Activated B cell treated with CpG ODN at 0.5 μM for 24 hours (primary cell): ENCODE measurements at places on chromosomes 2 and 18. TPM values are rescaled to one million over a fixed set of nuclear protein-coding genes. Genes with fewer than 3 reads are reported as not detected.

DNA sequence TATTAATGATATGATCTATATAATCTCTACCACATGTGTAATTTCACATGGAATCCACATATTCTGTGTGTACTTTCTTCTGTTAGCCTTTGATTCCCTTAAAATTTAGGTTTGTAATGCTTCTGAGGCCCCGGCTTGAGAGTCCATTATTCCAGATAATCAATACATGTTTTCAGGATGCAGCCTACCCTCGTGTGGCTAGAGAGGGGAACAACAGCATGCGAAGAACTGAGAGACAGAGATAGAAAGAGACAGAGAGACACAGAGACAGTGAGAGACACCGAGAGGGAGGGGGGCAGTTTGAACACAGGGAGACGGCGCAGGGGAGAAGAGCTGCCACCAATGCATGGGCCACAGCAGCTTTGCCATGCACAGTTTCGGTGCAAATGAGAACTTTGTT, 185.4 kb downstream of the SNTG2 start:
- no peak for DNase-seq

The IHH gene
- 0.10 TPM in 1 of 2 replicates, not detected in the other for total RNA-seq

DNA sequence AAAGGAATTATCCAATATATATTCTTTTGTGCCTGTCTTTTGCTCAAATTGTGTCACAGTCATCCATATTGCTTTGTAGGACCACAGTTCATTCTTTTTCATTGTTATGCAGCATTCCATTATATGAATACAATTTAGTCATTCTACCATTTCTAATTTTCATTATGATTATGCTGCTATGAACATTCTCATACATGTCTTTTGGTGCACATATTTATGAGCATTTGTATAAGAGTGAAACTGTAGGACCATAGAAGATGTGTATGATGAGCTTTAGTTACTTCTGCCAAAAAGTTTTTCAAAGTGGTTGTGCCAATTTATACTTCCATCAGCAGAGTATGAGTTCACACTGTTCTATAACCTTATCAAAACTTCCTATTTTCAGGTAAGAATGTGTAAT, 7.7 kb downstream of the IER3IP1 start:
- no peak for DNase-seq

The PMS1 gene
- total RNA-seq, result 32.7 and 39.0 TPM in 2 replicates

The EPC2 gene
- total RNA-seq, result 52.1 and 52.6 TPM in 2 replicates

The TUBA3D gene
- total RNA-seq, result not detected in 2 replicates

DNA sequence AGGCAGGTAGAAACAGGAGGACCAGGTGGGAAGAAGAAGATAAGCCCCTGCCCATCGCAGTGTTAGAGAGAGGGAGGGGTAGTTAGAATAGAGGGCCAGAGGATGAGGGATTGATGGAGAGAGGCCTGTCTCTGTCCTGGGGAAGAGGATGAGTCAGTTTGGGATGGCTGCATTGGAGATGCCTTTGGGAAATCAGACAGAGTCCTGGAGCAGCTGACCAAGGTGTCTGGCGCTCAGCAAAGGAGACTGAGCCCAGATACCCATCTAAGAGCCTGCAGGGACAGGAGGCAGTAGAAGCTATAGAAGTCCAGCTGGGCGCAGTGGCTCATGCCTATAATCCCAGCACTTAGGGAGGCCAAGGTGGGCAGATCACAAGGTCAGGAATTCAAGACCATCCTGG, 177.8 kb upstream of the HAAO start:
- DNase-seq, result no peak

The PHLPP1 gene
- 13.7 and 16.1 TPM in 2 replicates for total RNA-seq

- peak; percentile 22 for DNase-seq
Measured at GRCh38 chr2:74648009-74648443, at the start of gene M1AP. Gene M1AP, minus strand, starts transcription at chr2:74648330. Its CDS starts 8,055 bp downstream, at chr2:74640275.

DNA sequence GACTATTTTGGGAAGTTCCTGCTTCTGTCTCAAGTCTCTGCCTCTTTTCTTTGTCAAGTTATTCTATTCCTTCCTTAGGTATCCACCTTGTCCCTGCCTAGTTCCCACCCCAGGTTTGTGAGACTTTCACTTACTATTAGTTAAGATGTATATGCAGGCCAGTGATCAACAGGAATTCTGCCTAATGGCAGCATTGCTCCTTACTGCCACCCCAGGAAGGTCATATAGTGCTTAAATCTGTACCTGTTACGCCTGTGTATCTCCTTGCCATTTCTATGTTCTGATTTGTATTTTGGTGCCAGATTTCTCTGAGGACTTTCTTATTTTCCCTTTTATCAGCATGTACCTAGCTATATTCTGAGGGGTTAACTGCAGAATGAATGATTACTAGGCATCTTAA, 746.0 kb upstream of the TMEFF2 start:
- no peak for DNase-seq

- no peak for DNase-seq
Measured at GRCh38 chr2:159153463-159153862, 133.0 kb downstream of the WDSUB1 start.

DNA sequence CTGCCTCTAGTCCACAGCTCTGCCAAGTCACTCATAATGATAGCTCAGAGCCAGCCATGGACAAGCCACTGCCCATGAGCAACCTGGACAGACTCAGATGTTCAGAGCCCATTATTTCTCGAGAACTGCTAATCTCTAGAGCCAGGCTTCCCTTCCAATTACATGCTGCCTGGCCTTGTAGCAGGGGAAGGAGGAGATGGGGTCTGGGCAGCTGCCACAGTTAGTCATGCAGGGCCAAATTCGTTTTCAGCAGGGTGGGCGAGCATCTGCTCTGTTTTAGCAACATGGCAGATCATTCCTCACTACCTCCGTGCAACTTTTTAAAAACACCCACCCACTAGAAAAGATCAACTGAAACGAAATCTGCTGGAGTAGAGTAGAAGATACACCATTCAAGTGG, 141.8 kb downstream of the MYO5B start:
- DNase-seq, result no peak

GRCh38 chr2:138950486-138950885, 170.3 kb upstream of the NXPH2 start:
- DNase-seq, result no peak

DNA sequence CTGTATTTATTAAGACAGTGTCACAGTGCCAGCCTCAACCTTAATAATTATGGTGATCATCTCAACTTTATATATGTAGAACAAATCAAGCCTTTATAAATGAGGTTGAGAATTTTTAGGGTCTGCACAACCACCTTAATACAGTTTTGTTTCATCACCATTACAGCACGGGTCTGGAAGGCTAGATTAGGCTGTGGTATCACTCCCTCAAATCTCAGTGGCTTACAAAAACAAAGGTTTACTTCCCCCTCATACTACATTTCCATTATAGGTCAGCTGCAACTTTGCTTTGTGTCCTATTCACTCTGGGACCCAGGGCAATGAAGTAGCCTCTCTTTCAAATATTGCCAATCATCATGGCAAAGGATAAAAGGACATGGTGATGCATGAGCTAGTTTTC, 23.3 kb upstream of the USP14 start:
- DNase-seq, result no peak

DNA sequence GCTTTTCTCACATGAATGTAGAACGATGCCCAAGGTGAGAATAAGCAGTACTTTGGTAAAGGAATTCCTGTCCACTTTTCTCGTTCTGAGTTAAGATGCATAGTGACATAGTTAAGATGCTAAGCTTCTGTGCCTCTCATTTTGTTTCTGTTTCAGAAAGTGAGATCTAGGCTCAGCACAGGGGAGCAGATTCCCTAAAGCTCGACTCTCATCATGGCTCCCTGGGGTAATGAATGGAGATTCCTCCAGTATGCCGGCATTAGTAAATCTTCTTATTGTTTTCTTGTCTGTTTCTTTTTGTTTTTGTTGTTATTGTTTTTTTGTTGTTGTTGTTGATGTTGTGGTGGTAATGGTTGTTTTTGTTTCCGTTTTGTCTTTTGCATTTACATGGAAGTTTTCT, 225.4 kb downstream of the LRRTM4 start:
- DNase-seq, result no peak

The SLC9A4 gene
- total RNA-seq, result 0.05 and 0.11 TPM in 2 replicates

DNA sequence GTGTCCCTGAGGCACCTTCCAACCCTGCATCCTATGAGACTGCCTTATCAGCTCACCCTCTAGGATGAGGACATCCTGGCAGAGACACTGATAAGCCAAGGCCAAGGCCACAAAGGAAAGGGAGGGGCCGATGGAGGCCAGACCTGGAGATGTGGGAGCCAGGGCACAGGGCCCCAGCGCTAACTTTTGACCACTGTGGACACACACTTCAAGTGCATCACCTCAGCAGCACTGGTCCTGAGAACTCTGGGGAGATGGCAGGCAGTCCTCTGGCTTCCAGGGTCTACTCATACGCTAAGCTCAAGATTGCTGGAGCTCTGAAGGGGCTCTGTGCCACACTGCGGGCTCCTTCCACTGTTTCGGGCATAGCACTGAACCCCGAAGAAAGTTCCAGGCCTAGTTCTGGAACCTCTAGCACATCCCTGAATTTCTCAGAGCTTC, 100.2 kb upstream of the ID2 start:
- DNase-seq, result no peak

- no peak for DNase-seq
Measured at GRCh38 chr2:217897091-217897715, 105.6 kb downstream of the TNS1 start.

DNA sequence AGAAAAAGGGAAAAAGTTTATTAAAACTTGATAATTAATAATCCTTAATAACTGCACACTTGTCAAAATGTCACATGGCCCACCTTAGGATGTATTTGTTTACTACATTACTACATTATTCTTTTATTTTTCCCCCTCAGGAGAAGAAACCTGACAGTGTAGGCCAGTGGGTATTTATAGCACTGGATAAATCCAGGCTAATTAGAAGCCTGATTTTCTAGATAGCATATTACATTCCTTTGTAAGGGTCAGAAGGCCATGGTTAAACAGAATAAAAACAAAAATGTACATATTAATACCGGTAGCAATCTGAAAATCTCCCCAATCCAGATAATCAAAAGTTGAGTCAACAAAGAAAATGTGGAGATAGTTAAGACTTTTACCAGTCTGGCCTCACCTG, 21.5 kb upstream of the KIDINS220 start:
- no peak for DNase-seq

DNA sequence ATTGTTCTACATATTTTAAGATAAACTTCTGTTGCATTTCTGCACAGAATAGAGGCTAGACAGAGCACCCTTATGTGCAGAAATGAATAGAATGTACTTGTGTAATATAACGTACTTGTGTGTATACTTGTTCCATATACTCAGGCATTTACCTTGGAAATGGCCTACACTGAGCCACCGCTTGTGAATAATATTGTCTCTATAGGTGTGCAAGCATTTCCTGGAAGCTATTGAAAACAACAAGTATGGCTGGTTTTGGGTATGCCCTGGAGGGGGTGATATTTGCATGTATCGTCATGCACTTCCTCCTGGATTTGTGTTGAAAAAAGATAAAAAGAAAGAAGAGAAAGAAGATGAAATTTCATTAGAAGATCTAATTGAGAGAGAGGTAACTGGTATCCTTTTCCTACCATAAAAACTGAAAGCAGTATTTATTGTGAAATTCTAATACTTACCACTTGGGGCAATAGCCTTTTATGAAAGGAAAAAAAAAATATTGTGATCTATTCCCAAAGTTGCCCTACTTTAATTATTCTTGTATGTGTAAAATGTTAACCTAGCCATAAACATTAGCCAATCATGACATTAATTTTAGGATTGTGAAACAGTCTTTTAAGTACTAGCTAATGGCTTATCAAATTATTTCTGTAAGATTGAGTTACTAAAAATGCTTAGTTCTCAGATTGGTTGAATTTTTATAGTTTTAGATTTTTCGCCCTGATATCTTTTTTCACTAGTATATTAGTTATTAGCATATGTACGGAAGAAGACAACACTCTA, 18.0 kb downstream of the ZC3H15 start:
- DNase-seq, result no peak

DNA sequence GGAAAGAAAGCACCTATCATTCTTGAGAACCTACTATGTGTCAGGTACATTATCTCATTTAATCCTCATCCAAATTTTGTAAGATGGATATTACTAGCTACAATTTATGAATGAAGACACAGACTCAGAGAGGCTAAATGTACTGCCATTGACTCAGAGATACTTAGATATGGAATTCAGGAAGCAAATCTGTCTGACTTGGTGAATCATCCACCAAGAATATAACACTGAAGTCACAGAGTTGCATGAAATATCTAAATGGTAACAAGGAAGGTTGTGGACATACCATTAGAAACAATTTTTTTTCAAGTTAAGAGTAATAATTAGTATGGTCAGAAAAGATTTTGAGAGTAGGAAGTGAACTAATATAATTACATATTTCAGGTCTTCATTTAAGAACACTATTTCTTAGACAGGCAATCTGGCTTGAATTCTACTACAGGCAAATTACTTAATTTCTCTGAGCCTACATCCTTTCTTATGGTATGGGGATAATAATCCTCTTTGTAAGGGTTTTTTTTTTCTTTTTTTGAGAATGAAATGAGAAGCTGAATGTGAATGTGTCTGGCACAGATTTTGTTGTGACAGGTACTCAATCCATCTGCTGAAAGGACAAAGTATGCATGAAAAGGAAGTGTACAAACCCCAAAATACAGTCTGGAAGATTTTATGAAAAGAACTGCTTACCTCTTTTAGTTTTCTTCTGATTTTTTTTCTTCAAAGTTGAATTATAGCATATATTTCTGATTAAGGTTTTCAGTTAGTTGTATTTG, 14.8 kb upstream of the C2orf66 start:
- no peak for DNase-seq

DNA sequence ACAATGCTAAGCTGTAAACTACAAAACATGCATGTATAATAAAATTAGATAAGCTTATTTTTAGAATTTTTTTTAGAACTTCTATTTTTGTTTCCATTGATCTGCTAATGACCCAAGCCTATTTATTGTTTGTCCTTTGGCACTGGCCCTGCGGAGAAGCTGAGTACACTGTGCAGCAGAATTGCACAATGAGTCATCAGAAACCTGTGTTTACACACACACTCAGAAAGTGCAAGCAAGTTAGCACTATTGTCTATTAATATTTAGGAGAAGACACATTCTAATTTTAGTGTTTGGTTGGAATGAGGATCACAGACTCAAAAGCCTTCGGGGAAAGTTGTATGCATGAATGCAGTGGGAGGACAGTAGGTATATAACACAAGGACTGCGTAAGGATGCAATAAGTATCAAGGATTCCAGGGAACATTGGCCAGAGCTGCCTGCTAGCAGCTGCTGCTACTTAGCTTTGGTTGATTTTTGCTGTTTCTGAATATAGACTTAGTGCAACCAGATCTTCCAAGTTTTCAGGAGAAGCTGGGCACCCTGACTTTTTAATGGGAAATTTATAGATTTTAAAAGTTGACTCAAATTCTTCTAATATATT, 128.2 kb downstream of the KCNH7 start:
- no peak for DNase-seq

The SCN9A gene
- total RNA-seq, result not detected in 2 replicates

The KCNG3 gene
- not detected in 2 replicates for total RNA-seq

The HOXD1 gene
- total RNA-seq, result not detected in 2 replicates

The DSG2 gene
- not detected in 2 replicates for total RNA-seq

The TRABD2A gene
- total RNA-seq, result 3.4 and 4.5 TPM in 2 replicates
